ENCODE measurements at places on chromosomes 1 and 21. TPM values are rescaled to one million over a fixed set of nuclear protein-coding genes. Genes with fewer than 3 reads are reported as not detected.

Gene UBQLN4
- 39.7 TPM for total RNA-seq

Gene NES
- 1.1 TPM for total RNA-seq

Gene GPR25
- not detected for total RNA-seq

Gene SLFNL1
- not detected for total RNA-seq

Gene HCRTR1
- not detected for total RNA-seq

Gene AKNAD1
- total RNA-seq: 1.6 TPM

Gene S1PR1
- total RNA-seq: 0.10 TPM

Gene NECTIN4
- 1.9 TPM for total RNA-seq

Gene CAMK1G
- 0.20 TPM for total RNA-seq

Gene RNF186
- not detected for total RNA-seq

Gene C2CD4D
- total RNA-seq: not detected

Gene DAB1
- total RNA-seq: not detected

Gene SPTA1
- total RNA-seq: not detected
